Inflammatory macrophage treated with lipopolysaccharide for 1 hour (primary cell): ENCODE measurements at places on chromosomes 1 and 21.

- DNase-seq, result no peak
Measured at GRCh38 chr1:2800664-2801045, 838 bp downstream of the TTC34 start.

- DNase-seq, result peak; percentile 6
Measured at GRCh38 chr1:204241050-204241449, 27.3 kb upstream of the GOLT1A start.

DNA sequence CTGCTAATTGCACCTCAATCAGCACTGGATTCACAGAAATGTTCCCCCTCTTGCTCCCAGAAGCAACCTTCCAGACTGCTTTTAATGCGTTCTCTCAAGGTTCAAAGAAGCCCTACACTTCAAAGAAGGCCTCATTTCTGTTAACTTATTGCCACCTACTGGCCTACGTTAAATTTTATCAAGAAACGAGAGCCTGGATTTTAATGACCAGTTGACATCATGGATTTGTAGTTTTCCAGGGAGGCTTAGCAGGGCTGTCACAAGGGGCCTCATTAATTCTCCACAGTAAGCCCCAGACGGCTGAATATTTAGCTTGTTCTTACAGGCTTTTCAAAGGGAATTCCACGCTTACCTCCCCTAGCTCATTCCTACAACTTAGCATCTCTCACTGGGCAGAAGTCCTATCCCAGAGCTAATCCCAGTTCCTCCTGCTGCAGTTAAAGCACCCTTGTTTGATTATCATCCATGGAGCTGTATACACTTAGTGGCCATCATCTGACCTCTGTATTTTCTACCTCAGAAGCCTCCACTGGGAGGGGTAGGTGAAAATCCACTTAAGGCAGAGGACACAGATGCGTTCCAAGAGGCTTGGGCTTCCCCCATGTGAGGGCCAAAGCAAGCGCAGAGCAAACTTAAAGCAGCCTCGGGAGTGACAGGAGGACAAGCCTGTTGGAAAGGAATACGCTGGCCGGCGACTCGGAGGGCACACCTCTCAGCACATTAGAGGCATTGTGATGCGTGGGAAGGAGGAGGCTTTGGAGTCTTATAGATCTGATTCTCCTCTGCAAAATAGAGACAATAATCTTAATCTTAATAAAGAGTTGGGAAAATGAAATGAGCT, 32.2 kb upstream of the CYP4X1 start:
- DNase-seq, result no peak

DNA sequence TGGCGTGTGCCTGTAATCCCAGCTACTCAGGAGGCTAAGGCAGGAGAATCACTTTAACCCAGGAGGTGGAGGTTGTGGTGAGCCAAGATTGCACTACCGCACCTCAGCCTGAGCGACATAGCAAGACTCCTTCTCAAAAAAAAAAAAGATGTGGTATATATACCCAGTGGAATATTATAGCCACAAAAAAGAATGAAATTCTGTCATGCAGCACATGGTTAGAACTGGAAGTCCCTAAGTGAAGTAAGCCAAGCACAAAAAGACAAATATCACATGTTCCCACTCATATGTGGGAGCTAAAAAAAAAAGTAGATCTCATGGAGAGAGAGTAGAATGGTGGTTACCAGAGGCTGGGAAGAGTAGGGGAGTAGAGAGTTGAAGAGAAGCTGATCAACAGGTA, 18.7 kb downstream of the PSMB4 start:
- peak; percentile 82 for DNase-seq

GRCh38 chr21:45252448-45252925, 35.2 kb downstream of the POFUT2 start:
- DNase-seq, result no peak

- no peak for DNase-seq
Measured at GRCh38 chr1:229699613-229700267, 73.7 kb downstream of the URB2 start.

- no peak for DNase-seq
Measured at GRCh38 chr1:34113362-34113761, 51.7 kb downstream of the CSMD2 start.

DNA sequence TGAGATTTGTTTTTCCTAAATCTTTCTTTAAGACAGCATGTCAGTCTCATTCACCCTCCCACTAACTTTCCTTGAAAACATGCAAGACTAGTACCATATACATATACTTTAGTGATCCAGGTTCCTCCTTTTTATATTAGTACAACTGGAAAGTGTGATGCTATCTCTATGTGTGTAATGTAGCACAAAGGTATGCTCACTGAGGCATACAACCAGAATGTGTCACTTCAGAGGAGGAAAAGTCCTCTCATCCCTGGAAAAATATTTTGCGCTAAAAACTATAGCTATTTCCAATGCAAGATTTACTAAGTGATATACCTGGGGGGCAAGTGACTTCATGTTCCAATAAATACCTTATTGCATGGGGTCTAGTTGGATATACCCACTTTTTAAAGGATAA, 45.9 kb downstream of the BARHL2 start:
- no peak for DNase-seq

DNA sequence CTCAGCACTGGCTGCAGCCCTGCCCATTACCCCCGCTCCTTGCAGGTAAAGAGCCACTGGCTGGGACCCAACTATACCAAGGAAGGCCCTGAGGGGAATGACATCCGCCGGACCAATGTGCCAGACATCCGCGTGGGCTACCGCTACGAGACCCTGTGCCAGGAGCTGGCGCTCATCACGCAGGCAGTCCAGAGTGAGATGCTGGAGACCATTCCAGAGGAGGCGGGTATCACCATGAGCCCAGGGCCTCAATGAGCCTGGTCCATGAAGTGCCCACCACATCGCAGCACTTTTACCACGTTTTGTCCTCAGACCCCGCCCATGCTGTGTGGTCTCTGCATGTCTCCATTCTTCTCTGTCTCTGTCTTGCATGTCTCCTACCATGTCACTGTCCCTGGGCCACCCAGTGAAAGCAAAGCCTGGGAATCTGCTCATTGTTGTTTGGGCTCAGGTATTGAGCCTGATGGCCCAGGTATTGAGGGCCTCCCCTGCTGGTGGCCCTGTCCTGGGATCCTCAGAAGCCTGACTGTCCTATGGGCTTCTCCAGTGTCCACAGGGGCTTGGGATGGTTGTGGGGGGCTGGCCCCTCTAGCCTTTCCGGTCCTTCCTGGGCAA, 11.4 kb downstream of the AMPD2 start:
- no peak for DNase-seq
